ENCODE measurements at places on chromosomes 11 and 22. TPM values are rescaled to one million over a fixed set of nuclear protein-coding genes. Genes with fewer than 3 reads are reported as not detected.

Gene OR5B21
- total RNA-seq, result 0.35 TPM

- DNase-seq, result no peak
- H3K4me1 ChIP-seq, result no peaks in the 10 kb centered on the region
- no peaks in the 10 kb centered on the region for H3K27me3 ChIP-seq
- H3K27ac ChIP-seq, result no peak overlapping the region
These were observed 349.4 kb downstream of the METTL15 start for GRCh38 chr11:28457481-28458065.

- H3K36me3 ChIP-seq, result no peaks in the 10 kb centered on the region
- no peaks in the 10 kb centered on the region for H3K27me3 ChIP-seq
- no peak overlapping the region for H3K4me3 ChIP-seq
- H3K4me1 ChIP-seq, result peaks cover 19% of the 10 kb centered on the region
- H3K27ac ChIP-seq, result no peak overlapping the region
These were observed 763 bp downstream of the SMIM45 start for GRCh38 chr22:41952713-41953112.

DNA sequence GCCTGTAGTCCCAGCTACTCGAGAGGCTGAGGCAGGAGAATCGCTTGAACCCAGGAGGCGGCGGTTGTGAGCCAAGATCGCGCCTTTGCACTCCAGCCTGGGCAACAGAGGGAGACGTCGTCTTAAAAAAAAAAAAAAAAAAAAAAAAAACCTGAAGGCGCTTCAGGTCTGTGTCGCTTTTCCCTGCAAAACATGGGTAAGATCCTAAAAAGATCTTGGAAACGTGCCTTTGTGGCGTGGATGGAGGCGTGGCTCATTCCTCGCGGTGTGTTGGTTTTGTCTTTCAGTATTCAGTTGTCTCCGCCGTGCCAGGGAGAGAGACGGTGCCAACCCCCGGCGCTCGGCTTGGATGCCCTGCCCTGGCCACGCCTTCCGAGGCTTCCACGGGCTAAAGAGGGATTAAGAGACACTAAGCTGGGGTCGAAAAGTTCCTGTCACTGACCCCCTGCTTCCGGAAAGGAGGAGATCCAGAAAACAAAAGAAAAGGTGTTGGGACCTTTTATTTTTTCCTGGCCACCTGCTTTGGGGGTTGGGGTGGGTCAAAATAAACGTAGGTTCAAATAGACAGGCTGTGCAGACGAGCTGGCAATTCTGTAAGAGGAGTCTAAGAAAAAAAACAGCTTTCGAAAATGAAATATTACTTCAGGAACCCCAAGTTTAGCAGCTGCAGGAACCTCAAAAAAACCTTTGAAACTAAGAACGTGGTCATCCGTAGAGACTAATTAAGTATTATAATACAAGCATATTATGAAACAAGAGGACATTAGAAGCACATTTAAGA is 1.1 kb upstream of the SLC35F2 start:
- H3K27ac ChIP-seq, result peak overlapping the region; percentile 64
- peak overlapping the region; percentile 84 for H3K4me3 ChIP-seq
- H3K36me3 ChIP-seq, result peaks cover 5% of the 10 kb centered on the region
- H3K4me1 ChIP-seq, result peaks cover 29% of the 10 kb centered on the region

- H3K27me3 ChIP-seq, result peaks cover under 1% of the 10 kb centered on the region
- no peak for DNase-seq
These were observed 62.1 kb downstream of the SLC25A17 start for GRCh38 chr22:40757071-40757470.

- peak overlapping the region; percentile 100 for H3K4me3 ChIP-seq
- H3K36me3 ChIP-seq, result peaks cover 74% of the 10 kb centered on the region
- peak; percentile 79 for DNase-seq
- peaks cover 71% of the 10 kb centered on the region for H3K4me1 ChIP-seq
- H3K27ac ChIP-seq, result peak overlapping the region; percentile 97
- no peaks in the 10 kb centered on the region for H3K27me3 ChIP-seq
These were observed 2.5 kb downstream of the RAC2 start for GRCh38 chr22:37241351-37242142.

Gene GPR83
- not detected for total RNA-seq

DNA sequence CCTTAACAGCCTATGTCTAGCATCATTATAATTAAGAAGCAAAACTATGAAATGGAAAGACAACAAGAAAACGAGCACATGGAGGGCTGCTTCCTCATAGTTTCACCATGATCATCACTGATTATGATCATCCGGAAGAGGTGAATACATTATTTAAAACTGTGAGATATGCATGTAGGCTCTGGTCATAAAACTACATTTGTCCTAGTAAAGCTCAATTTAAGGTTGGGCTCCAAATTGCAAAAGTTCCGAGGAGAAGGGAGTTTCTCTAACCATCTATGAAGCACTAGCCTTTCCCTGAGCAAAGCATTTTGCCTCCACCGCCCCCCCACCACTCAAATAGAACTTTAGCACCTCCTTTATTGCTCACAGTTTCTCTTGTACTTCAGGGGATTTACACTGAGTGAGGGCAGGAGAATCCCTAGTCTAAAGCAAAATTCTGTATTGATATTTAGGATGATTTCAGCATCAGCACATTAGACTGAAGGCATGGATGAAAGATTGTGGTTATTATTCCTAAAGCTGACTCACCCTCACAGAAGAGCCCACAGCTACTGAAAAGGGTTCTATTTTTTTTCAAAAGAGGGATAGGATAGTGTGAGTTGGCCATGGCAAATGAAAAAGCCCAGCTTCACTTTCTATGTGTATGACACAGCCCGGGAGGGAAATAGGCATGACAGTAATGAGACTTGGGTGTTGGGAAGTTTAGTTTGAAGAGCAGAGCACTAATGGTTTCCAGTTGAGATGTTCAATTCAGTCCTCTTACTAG is 203.4 kb downstream of the CADM1 start:
- no peaks in the 10 kb centered on the region for H3K4me1 ChIP-seq
- H3K27ac ChIP-seq, result no peak overlapping the region
- H3K36me3 ChIP-seq, result no peaks in the 10 kb centered on the region
- peaks cover 9% of the 10 kb centered on the region for H3K27me3 ChIP-seq
- DNase-seq, result no peak

GRCh38 chr11:28756977-28757376 is 648.8 kb downstream of the METTL15 start:
- H3K27ac ChIP-seq, result no peak overlapping the region
- no peak for DNase-seq
- no peak overlapping the region for H3K4me3 ChIP-seq
- H3K27me3 ChIP-seq, result no peaks in the 10 kb centered on the region

Gene OSBP2
- 4.8 TPM for total RNA-seq

DNA sequence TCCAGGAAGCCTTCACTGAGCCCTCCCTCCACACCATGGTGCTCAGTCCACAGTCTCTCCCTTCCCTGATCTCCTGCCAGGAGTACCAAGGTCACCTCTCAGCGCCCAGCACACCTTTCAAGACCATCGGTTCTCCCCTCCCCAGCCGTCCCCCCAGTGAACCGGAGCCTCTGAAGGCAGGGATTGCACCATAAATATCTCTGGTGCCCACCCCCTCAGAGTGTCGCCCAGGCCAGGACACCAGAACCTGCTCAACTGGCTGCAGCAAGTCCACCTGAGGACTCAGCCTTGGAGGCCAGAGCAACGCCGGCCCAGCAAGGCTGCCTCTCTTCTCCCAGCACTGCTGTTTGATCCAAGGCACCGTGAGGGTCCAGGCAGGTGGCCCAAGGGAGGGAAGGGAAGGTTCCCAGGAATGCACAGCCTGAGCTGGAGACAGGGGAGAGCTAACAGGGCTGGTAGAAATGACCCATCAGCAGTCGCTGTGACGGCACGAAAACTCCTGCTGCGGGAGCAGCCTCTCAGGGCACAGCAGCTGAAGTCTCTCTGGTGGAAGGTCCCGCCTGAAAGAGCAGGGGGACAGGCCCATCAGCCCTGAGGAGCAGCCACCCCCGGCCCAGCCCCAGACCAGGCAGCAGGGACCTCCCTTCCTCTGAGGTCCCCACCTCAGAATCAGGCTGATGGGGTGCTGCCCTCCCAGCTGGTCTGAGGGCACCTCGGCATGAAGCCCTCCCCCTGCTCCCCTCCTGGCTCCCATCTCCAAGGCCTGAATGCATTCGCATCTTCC is 80.3 kb downstream of the BUD13 start:
- peak; percentile 13 for DNase-seq
- no peaks in the 10 kb centered on the region for H3K36me3 ChIP-seq
- H3K4me3 ChIP-seq, result no peak overlapping the region
- no peak overlapping the region for H3K27ac ChIP-seq
- no peaks in the 10 kb centered on the region for H3K27me3 ChIP-seq

GRCh38 chr11:95566211-95566610 is 223.4 kb downstream of the FAM76B start:
- no peak overlapping the region for H3K27ac ChIP-seq
- no peak for DNase-seq
- no peaks in the 10 kb centered on the region for H3K27me3 ChIP-seq
- no peak overlapping the region for H3K4me3 ChIP-seq

DNA sequence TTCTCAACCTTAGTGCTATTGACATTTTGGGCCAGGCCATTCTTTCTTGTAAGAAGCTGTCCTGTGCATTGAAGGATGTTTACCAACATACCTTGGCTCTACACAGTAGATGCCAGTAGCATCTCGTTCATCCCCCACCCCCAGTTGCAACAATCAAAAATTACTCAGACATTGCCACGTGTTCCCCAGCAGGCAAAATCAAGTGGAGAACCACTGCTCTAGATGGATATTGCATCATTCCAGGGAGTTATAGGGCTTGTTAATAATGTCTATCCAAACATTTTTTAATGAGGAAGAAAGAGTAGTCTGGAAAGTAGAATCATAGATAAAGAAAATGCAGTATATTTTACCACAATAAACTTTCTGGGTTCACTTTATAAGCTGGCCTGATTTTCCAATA is 64.1 kb downstream of the PRMT3 start:
- H3K4me1 ChIP-seq, result peaks cover 11% of the 10 kb centered on the region
- no peak overlapping the region for H3K4me3 ChIP-seq
- H3K27me3 ChIP-seq, result no peaks in the 10 kb centered on the region
- DNase-seq, result no peak
- peaks cover 6% of the 10 kb centered on the region for H3K36me3 ChIP-seq
- no peak overlapping the region for H3K27ac ChIP-seq

- peak within 1 kb of the TSS; percentile 79 for H3K4me3 ChIP-seq
- no peaks in the 10 kb centered on the region for H3K27me3 ChIP-seq
- H3K27ac ChIP-seq, result peak within 1 kb of the TSS; percentile 65
These were observed at the start of gene PTPMT1 for GRCh38 chr11:47565340-47566148. TSS of gene PTPMT1 (plus strand) at chr11:47565599. CDS start at chr11:47565623, 24 bp downstream.

Gene PPP2R5B
- total RNA-seq, result 21.1 TPM

Gene SAA4
- not detected for total RNA-seq

DNA sequence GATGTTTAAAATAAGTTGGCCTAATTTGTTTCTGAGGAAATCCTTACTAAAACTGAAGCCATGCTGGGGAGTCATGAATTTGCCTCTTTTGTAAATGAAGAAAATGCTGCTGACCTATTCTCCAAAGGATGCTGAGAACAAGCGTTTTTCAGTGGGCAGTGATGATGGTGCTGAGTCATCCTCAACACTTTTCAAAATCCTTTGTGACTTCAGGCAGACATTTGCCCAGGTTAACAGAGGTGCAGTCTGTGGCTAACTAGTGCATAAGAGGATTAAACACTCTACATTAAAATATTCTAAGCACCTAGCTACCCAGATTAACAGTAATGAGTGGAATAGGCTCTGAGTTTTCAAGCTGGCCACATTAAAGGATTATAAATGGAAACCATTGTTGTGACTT is 509.0 kb downstream of the DLG2 start:
- no peaks in the 10 kb centered on the region for H3K4me1 ChIP-seq
- no peak overlapping the region for H3K27ac ChIP-seq
- DNase-seq, result no peak
- H3K27me3 ChIP-seq, result no peaks in the 10 kb centered on the region

GRCh38 chr11:122843281-122844141 is 5.2 kb downstream of the CRTAM start:
- H3K4me1 ChIP-seq, result peaks cover 20% of the 10 kb centered on the region
- no peak overlapping the region for H3K4me3 ChIP-seq
- no peaks in the 10 kb centered on the region for H3K36me3 ChIP-seq
- DNase-seq, result peak; percentile 34
- peak overlapping the region; percentile 62 for H3K27ac ChIP-seq

Gene RAB36
- not detected for total RNA-seq

DNA sequence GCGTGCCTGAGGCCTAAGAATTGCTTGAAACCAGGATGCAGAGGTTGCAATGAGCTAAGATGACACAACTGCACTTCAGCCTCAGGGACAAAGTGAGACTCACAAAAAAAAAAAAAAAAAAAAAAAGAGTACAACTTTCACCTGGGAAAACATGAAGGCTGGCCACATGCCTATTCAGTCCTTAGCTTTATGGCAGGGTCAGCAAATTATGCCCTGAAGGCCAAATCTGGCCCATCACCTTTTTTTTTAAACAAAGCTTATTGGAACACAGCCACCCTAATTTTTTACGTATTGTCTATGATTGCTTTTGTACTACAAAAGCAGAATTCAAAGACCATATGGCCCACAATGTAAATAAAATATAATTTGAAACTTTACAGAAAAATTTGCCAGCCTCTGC is 8.2 kb downstream of the FSHB start:
- no peaks in the 10 kb centered on the region for H3K4me1 ChIP-seq
- H3K27ac ChIP-seq, result no peak overlapping the region
- no peaks in the 10 kb centered on the region for H3K36me3 ChIP-seq
- no peak overlapping the region for H3K4me3 ChIP-seq
- H3K27me3 ChIP-seq, result no peaks in the 10 kb centered on the region
- no peak for DNase-seq

Gene MMP13
- not detected for total RNA-seq

DNA sequence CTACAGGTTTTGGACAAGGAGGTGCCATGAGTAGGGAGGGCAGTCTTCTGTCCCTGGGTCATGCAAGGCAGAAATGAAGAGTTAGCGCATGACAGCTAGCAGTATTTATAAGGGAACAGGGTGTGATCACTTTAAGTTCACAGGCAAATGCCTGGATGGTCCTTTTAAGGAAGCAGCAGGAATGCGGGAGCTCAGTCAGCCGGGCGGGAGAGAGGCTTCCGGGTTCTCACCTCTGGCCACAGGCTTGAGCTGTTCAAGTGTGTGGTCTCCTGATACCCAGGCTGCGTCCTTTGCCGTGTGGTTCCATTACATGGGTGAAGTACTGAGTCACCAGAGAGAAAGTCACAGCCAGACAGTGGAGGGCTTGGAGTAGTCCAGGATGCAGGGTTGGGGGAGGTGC is 105.4 kb downstream of the BCR start:
- H3K27me3 ChIP-seq, result no peaks in the 10 kb centered on the region
- peaks cover 12% of the 10 kb centered on the region for H3K4me1 ChIP-seq
- no peak for DNase-seq
- H3K4me3 ChIP-seq, result no peak overlapping the region
